ENCODE measurements at places on chromosomes 5 and 9. TPM values are rescaled to one million over a fixed set of nuclear protein-coding genes. Genes with fewer than 3 reads are reported as not detected.

Gene IL7R
- 0.61 TPM for total RNA-seq

Gene P4HA2
- 11.9 TPM for total RNA-seq

Gene COL15A1
- total RNA-seq: 0.07 TPM

Gene OMD
- not detected for total RNA-seq

Gene JAK2
- 10.4 TPM for total RNA-seq

Gene SOX30
- not detected for total RNA-seq

Gene FRRS1L
- 1.6 TPM for total RNA-seq

Gene OCLN
- 124 TPM for total RNA-seq

Gene KIF12
- total RNA-seq: 17.4 TPM

Gene ARID3C
- 0.31 TPM for total RNA-seq

Gene COL5A1
- total RNA-seq: 57.3 TPM

Gene C9orf50
- total RNA-seq: not detected

Gene TEX48
- total RNA-seq: not detected

Gene IFNA21
- total RNA-seq: not detected

Gene PCDHB4
- total RNA-seq: 1.7 TPM

Gene WDR38
- not detected for total RNA-seq

Gene IFNA2
- total RNA-seq: not detected

Gene IL17B
- total RNA-seq: not detected

Gene SMIM3
- total RNA-seq: 8.5 TPM

Gene SPATA24
- 11.7 TPM for total RNA-seq

Gene TNIP1
- total RNA-seq: 139 TPM

Gene MARVELD2
- 28.8 TPM for total RNA-seq

Gene RNF208
- total RNA-seq: 10.5 TPM

Gene SMIM33
- total RNA-seq: not detected

Gene NOXA1
- total RNA-seq: 6.6 TPM

Gene ARHGEF39
- 21.4 TPM for total RNA-seq

Gene LCP2
- total RNA-seq: 0.50 TPM

Gene TRIM41
- 31.3 TPM for total RNA-seq

Gene FST
- 91.6 TPM for total RNA-seq

Gene EGR1
- total RNA-seq: 9.9 TPM

Gene RNF14
- total RNA-seq: 27.5 TPM

Gene SPATA6L
- total RNA-seq: 1.9 TPM

Gene SPATA31A7
- not detected for total RNA-seq

Gene DNAJC18
- 34.6 TPM for total RNA-seq
